ENCODE measurements at places on chromosomes 7 and 10.

- no peak overlapping the region for H3K27ac ChIP-seq
- no peak overlapping the region for H3K4me3 ChIP-seq
- H3K4me1 ChIP-seq = no peaks in the 10 kb centered on the region
- no peaks in the 10 kb centered on the region for H3K36me3 ChIP-seq
- DNase-seq = no peak
Measured at GRCh38 chr7:18829858-18830285, 287.6 kb downstream of the TWIST1 start.

DNA sequence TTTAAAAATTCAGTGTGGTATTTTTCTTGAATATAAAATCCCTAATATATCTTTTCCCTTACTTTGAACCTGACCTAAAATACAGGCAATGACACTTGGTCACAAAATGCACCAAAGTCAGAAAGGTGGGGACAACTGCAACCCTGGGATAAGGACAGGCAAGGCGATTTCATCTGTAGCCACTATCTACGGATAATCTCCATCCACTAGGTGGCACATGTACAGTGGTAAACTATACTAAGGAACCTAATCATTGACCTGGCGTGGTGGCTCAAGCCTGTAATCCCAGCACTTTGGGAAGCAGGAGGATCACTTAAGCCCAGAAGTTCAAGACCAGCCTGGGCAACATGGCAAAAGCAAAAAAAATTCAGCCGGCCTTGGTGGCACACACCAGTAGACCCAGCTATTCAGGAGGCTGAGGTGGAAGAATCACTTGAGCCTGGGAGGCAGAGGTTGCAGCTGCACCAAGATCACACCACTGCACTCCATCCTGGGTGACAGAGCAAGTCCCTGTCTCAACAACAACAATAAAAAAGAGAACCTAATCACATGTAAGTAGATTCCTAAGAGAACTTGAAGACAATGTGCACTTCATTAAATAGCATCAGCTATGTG is 98.9 kb downstream of the KMT2C start:
- peak overlapping the region; percentile 88 for H3K27ac ChIP-seq
- DNase-seq = peak; percentile 33
- H3K36me3 ChIP-seq = peaks cover 3% of the 10 kb centered on the region
- peaks cover 29% of the 10 kb centered on the region for H3K4me1 ChIP-seq
- peak overlapping the region; percentile 75 for H3K4me3 ChIP-seq
- H3K27me3 ChIP-seq = no peaks in the 10 kb centered on the region

GRCh38 chr7:36198854-36199266 is 45.8 kb downstream of the EEPD1 start:
- no peak overlapping the region for H3K4me3 ChIP-seq
- H3K27ac ChIP-seq = no peak overlapping the region

DNA sequence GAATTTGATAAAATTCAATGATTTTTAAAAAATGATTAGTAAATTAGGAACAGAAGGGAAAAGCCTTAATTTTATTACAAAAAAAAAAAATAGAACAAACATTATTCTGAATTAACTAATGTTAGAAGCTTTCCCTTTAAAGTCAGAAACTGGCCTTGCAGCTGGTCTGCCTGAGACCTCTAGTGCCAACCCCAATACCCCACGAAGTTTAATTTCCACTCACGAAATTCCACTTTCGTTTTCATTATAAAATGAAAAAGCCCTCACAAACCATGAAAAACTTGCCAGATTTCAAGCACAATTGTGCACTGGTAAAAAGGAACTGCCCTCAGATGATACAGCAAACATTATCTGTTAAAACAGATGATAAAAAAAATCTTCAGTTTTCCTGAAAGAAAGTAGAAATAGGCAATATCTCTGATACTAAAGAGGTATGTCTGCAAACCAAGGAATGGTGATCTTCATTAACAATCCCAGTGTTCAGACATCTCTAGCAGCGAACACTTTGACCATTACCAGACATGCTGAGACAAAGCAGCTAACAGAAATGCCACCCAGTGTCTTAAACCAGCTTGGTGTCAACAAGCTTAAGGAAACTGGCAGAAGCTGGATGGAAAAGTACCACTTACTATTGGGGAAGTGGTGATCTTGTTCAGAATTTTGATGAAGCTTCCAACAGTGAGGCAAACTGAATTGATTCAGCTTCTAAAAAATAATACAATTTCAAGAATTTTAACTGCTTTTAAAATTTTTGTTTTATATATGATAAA is 80.2 kb downstream of the PALS2 start:
- DNase-seq = no peak
- peaks cover 7% of the 10 kb centered on the region for H3K4me1 ChIP-seq
- peaks cover 2% of the 10 kb centered on the region for H3K36me3 ChIP-seq
- H3K27me3 ChIP-seq = no peaks in the 10 kb centered on the region
- peak overlapping the region; percentile 53 for H3K4me3 ChIP-seq

DNA sequence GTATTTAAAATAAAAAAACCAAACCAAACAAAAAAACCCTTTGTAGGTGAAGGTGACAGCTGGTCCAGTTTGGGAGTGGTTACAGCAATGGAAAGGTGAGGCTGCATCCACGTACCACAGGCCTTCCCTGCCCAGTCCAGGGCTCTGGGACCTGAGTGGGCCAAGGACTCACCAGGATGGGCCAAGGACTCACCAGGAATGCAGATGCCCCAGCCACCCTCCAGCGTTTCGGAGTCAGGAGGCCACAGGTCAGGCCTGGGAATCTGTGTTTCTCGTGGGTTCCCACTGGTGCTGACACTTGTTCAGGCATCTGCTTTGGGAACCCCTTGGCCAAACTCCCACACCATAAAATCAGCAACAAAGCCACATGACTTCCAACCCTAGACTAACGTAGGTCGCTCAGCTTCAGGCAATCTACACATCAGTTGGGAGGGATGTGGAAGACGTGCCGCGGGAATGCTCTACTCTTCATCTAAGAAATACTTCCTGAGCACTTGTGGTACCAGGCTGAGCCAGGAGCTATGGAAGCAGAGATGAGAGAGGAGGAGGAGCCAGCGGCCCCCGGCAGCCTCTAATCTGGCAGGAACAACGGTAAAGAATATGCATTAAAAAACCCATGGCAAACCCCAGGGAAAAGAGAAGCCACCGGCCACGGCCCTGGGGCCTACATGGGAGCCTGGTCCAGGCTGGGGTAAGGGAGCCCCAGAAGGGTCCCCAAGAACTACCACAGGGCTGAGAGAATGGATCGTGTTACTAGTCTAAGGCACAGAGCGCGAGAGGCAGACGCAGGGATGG is 473.4 kb downstream of the PTPRN2 start:
- DNase-seq = no peak
- no peaks in the 10 kb centered on the region for H3K36me3 ChIP-seq
- H3K27me3 ChIP-seq = no peaks in the 10 kb centered on the region
- no peak overlapping the region for H3K27ac ChIP-seq
- H3K4me1 ChIP-seq = no peaks in the 10 kb centered on the region
